ENCODE measurements at places on chromosomes 13 and 19. TPM values are rescaled to one million over a fixed set of nuclear protein-coding genes. Genes with fewer than 3 reads are reported as not detected.

DNA sequence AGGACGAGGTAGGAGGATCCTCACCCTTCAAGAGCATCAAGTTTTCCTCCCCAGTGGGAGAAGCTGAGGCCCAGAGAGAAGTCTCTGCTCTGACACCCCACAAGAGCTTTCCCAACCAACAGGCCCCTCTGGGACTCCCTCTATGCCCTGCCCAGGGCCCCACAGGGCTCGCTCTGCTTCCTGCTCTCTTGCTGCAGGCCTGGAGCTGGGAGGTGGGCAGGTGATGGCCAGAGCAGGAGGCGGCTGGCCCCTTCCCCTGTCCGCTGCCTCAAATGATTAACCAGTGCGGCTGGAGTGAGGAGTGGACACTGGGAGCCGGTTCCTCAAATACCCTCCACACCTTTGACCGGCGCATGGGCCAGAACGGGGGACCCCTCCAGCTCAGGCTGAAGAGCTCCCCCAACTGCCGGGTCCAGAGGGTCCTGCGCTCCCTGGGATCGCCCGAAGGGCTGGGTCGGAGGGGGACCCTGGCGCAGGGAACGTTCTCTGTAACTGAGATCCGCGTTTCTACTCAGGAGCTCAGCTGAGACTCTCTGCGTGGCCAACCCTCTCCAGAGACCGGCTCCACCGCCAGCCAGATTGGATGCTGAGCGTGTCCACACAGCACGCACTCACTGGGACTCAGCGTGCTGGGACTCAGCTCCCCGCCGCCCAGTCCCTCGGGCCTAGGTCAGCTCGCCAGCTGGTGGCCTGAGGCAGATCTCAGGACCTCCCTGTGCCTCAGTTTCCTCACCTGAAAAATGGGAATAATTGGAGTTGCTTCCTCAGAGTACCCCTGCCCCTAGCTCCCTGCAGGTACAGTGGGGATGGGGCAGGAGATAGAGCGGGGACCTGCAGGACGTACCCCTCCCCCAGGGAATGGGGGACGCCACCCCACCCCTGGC lies 6.7 kb upstream of the ONECUT3 start:
- peak; percentile 29 for DNase-seq

CD79A gene
- total RNA-seq, result not detected

DNA sequence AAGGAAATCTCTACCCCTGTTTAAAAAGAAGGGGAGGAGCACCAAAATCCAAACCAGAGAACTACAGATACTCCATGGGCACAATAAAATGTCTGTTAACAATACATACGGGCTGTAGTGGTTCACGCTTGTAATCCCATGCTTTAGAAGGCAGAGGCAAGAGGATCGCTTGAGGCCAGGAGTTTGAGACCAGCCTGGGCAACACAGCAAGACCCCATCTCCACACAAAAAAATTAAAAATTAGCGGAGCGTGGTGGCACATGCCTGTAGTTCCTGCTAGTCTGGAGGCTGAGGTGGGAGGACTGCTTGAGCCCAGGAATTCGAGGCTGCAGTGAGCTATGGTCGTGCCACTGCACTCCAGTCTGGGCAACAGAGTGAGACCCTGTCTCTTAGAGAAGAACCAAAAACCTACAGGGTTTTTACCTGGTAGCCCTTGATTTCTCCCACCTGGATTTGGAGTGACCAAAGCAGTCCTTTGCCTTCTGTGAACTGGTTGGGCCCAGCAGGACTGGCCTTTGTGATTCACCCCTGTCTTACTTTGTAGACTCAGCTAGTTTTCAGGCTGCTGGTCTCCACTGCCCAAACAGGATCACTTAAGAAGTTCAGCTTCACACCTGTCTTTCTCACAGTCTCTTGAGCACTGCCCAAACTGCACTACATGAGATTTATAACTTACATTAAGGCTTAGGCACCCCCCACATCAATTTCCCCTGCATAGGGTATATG lies 38.7 kb upstream of the FLT1 start:
- DNase-seq, result no peak

ZNF432 gene
- 17.0 TPM for total RNA-seq

BABAM1 gene
- total RNA-seq, result 26.2 TPM

GRCh38 chr13:29170436-29171082 lies 350.4 kb downstream of the MTUS2 start:
- peak; percentile 35 for DNase-seq

SLITRK6 gene
- not detected for total RNA-seq

- DNase-seq, result no peak
These were observed 632.3 kb downstream of the SLITRK6 start for GRCh38 chr13:85166891-85167290.

KMT5C gene
- total RNA-seq, result 16.9 TPM

DNA sequence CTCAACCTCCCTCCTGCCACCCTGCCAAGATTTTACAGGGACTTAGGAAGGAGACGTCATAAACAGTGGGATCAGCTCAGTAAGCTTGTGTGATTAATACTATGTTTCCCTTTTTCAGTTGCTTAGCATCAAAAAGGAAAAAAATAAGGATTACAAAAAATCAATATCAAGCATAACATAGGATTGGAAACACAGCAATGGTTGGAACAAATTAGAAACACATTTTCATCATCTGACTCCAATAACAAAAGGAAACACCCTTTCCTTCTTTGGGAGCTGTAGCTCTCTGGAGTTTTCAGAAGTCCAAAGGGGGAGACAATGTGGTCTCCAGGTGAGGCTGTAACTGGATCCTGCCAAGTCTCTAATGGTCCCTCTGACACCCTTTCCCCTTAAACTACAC lies 233.4 kb downstream of the B3GLCT start:
- DNase-seq, result no peak

DNA sequence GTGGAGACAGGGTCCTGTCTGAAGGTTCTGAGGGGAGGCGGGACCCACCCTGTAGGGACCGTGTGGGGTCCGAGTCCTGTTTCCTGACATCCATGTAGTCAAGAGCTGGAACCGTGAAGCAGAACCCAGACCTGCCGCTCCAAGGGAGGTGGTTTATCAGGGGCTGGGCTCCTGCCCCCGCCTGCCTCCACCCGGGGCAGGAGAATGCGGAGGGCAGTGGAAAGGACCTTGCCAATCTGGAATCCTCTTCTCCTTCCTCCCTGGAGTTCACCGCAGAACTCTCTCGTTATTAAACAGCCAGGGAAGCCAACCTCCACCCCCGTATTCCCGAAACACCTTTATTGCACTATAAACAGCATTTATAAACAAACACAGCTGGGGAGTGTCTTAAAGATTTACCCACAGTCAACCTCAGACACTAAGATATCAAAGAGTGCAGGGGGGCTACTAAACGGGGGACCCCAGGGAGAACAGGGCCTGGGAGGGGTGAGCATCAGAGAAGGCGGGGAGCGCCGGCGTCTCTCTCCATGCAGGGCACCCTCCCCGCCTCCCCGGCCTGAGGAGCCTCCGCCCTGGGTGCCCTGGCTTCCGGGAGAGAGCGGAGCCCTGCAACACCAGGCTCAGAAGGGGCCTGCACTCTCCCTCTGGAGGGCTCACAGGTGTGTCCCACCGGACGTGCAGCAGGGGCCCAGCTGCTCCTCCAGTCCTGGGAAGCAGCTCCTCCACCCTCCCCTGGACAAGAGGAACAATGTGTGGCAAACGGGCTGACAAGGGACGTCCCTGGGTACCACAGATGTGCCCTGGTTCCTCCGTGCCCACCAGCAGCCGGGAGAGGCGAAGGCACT lies 3.6 kb downstream of the C2CD4C start:
- no peak for DNase-seq

- peak; percentile 47 for DNase-seq
These were observed 389.4 kb downstream of the RFC3 start for GRCh38 chr13:34207334-34207733.

- DNase-seq, result no peak
These were observed 90.3 kb downstream of the LHFPL6 start for GRCh38 chr13:39512687-39513086.

DNA sequence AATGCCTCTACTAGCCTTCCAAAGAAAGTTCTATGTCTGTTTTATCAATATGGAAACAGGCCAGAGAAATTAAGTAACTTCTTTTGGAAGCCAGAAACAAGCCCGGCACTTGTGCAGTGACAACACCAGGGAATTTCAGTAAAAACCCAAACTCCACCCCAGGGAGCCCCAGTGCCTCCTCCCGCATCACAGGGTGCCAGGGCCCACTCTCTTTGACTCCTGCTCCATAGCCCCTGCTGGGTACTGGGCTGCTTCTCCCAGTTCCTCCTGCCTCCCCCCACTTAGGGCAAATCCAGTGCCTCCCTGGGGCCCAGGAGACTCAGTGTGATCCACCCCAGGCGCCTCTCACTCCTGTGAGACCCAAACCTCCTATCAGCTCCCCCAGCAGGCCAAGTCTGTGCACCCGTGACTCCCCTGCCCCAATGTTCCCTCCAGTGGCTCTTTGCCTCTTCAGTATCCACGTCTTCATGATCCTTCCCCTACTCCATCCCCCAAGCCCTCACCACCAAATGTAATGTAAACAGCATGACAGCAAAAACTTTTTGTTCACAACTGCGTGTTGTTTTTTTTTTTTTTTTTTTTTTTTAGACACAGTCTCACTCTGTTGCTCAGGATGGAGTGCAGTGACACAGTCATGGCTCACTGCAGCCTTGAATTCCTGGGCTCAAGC lies 2.3 kb upstream of the FFAR3 start:
- no peak for DNase-seq

GRCh38 chr19:29187676-29188075 lies 25.3 kb downstream of the UQCRFS1 start:
- no peak for DNase-seq

- no peak for DNase-seq
These were observed 30.4 kb downstream of the TPT1 start for GRCh38 chr13:45310341-45311131.

DNA sequence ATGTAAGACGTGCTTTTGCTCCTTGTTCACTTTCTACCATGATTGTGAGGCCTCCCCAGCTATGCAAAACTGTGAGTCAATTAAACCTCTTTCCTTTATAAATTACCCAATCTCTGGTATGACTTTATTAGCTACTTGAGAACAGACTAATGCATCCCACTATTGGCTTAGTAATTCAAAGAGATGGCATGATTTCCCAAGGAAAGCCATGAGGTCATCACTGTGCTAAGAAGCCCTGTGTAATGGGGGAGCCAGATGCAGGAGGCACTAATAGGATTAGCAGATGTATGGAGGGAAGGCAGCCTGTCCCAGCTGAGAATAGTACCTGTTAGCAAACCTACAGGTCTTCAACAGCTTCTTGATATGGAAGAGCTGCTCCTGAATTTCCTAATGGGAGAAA lies 38.1 kb downstream of the RUBCNL start:
- no peak for DNase-seq

DNA sequence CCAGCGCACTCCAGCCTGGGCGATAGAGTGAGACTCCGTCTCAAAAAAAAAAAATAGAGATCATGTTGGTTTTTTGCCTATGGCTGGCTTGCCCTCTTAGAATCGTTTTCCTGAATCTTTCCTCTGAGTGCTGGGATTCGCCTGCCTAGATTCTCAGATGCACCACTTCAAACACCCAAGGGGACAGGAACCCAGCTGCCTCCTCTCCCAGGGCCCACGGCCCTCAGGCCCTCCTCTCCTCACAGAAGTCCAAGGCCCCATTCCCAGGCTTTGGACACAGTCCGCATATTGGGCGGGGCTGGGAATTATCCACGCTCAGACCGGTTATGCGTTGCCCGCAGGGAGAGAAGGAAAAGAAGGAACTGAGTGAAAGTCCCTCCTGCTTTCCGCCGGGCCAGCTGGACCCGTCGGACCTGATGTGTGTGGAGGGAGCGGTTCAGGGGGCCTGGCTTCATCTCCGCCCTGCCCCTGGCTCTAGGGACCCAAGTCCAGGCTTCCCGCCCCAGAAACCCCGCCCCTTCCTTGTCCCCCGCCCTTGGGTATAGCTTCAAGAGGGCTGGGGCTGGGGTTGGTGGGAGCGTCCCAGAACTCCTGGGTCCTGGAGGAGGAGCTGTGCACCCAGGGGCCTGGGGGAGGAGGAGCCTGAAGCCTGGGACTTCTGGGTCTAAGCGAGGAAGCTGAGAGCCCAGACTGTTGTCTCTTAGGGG lies 5.8 kb downstream of the PPFIA3 start:
- no peak for DNase-seq

GRCh38 chr13:29457299-29457698 lies 138.2 kb downstream of the SLC7A1 start:
- no peak for DNase-seq
